NCI-H1417 treated with DMSO at 0.1 percent for 48 hours (cell line): ENCODE measurements at places on chromosomes 2 and 18.

GRCh38 chr2:9539531-9539930 lies 16.1 kb downstream of the ADAM17 start:
- DNase-seq = no peak

DNA sequence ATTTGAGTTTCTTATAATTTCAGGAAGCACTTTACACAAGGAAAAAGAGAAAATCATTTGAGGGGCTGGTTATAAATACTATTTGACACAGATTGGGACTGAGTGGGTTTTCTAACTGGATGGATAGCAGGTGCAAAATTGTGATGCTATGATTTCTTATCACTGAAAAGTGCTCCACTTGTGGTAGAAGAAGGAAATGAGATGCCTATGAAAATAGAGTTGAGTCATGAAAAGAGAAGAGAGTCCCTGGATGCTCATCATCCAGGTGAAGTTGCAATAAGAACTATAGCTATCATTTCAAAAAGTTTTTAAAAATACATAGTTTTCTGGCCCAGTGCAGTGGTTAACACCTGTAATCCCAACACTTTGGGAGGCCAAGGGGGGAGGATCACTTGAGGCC lies 39.4 kb upstream of the NFE2L2 start:
- DNase-seq = no peak

DNA sequence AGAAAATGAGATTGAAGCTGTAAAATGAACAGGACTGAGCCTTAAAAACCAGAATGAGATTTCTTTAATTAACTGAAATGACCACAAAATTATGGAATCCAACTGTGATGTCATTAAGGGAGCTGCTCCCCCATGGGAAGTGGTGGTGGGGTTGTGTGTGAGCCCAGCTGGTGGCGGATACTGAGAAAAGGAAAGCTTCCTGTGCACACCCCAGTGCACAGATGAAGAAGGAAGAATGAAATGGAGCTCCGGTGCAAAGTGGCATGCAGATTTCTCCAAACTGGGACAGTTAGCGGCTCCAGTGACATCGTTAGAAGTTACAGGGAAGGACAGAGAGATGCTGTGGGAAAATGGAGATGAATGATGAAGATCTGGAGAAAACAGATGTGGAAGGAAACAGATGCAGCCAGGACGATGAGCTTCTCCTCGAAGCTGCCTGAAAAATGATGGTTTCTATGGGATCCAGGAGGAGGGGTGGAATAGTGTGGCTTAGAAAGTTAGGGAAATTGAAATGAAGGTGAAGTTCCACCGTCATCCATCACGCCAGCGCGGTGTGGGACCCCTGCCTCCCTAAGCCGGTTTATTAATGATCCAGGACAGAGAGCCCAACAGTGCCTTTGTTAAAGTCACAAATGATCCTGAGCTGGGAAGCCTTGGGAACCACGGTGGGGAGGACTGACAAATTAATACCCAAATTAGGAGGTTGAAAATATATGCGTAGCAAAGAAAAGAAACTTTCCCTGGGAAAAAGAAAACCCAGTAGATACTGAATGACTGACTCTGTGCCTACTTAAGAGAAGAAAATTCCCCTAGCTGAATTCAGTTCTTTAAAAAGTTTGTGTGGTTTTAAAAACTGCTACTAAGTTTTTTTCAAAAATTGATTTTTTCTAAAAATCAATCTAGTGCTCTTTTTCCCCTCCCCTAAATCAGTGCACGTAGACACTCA lies 77.2 kb downstream of the TSN start:
- no peak for DNase-seq

GRCh38 chr2:210054696-210055095 lies 52.3 kb downstream of the RPE start:
- no peak for DNase-seq

GRCh38 chr18:54052732-54053429 lies 171.6 kb downstream of the MBD2 start:
- DNase-seq = no peak

DNA sequence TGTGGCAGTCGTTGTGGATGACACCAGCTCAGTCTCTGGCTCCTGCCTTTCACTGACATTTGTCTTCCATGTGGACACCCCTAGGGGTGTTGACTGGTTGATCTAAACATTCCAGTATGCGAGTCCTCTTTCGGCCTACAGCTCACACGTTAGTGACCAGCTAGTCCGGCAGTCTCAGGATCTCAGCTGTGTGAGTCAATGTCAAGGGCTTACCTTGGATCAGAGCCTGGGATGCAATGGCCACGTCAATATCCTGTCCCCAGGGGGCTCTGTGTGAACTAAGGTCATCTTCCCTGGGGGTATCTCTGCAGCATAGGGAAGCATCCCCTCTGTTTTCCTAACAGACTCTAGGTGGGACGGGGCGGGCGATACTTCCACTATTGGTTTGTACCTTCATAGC lies 35.1 kb upstream of the YWHAQ start:
- no peak for DNase-seq
